CD4-positive, alpha-beta T cell treated with Interleukin-6 at 100 ng/mL for 8 hours (primary cell): ENCODE measurements at places on chromosomes 16 and 17.

DNA sequence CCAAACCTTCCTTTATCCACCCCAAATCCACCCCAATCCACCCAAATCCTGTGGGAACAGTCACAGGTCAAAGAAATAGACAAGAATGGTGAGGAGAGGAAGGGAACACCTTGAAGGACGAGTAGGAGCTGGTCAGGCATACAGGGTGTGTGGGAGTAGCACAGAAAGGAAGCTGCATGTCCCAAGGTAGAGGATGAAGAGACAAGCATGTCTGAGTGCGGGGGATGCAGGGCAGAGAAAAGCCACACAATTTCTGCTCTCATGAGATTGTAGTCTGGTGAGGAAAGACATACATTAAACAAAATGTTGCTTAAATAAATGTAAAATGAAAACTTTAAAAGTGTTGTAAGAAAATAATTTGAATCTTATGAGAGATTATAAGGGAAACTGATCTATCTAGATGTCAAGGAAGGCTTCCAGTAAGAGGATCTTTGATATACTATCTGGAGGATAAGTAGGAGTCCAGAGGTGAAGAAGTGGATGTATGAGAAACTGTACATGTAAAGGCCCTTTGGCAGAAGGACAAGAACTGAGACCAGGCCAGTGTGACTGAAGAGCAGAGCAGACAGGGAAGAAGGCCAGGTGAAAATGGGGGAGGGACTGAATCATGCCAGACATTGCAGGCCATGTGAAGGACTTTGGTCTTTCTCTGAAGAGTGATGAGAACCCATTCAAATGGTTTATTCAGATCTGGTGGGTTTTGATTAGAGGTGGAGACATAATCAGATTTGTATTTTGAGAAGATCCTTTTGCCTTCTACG, 18.6 kb downstream of the TMEM98 start:
- DNase-seq, result no peak

GRCh38 chr16:58492066-58492465, 7.9 kb upstream of the NDRG4 start:
- DNase-seq, result no peak

GRCh38 chr16:49346459-49346858, 27.1 kb upstream of the C16orf78 start:
- DNase-seq, result no peak

GRCh38 chr16:66740533-66740932, 10.9 kb downstream of the DYNC1LI2 start:
- no peak for DNase-seq

GRCh38 chr17:74779948-74780400, 3.8 kb upstream of the NAT9 start:
- peak; percentile 76 for DNase-seq

DNA sequence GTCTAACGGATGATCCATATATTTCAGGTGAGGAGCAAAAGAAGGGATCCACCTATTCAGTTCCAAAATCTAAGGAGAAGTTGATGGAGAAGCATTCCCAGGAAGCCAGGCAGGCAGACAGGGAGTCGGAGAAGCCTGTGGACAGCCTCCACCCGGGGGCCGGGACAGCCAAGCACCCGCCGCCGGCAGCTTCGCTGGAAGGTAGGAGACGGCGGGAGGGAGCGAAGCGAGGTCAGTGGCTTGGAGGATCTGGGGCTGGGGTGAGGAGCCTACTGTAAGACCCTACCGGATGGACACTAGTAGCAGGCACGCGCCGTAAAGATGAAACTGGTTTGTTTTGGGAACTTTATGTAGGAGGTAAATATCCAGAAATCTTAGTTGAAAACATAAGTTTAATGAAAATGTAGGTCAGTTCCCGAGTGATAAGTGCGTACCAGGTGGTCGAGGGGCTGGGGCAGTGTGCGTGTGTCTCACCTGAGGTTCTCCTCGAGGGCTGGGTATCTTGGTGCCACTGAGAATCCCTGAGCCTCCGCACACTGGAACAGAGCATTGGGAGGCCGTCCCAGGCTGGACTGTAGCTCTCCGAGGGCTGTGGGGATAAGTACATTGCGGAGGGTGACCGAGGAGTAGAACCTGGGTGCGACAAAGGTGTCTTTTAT, 714 bp downstream of the SPATA33 start:
- DNase-seq, result no peak

- peak; percentile 74 for DNase-seq
Observed at GRCh38 chr16:2500918-2501750, 12.6 kb upstream of the ATP6V0C start.

DNA sequence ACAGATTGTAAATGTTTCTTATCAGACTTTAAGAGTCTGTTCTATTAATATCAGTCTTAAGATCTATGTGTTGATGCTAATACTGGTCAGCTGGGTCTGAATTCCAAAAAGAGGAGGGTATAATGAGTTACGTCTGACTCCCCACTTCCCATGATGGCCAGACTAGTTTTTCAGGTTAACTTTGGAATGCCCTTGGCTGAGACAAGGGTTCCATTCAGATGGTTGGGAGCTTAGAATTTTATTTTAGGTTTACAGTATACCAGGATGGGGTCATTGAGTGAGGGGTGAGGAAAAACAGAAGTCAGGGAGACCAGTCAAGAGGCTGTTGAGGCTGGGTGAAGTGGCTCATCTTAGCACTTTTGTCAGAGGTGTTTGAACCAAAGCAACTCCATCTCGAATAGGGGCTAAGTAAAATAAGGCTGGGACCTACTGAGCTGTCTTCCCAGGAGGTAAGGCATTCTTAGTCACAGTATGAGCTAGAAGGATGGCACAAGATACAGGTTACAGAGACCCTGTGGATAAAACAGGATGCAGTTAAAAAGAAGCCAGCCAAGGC, 2.9 kb upstream of the TMEM231 start:
- no peak for DNase-seq

DNA sequence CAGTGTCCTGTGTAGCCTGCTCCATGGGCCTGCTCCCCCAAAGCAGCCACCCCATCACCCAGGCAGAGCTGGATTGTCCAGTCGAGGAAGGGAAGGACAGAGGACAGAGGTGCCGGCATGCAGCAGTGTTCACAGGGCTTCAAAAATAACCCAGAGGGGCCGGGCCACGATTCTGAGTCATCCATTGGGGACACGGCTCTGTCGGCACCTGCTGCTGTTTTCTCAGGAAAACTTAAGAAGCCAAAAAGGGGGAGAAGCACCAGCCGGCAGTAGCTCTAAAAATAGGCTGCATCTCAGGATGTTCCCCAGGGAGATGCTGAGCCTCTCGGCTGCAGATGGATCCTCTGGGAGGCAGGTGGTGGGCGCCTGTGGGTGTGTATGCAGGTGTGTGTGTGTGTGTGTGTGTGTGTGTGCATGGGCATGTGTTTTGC, 1.6 kb downstream of the CA7 start:
- DNase-seq, result no peak

- DNase-seq, result peak; percentile 56
Observed at GRCh38 chr17:40564195-40564882, 933 bp downstream of the CCR7 start.

GRCh38 chr17:6651919-6652452, 424 bp downstream of the C17orf100 start:
- DNase-seq, result peak; percentile 16

- no peak for DNase-seq
Observed at GRCh38 chr16:29204806-29205135, 201.7 kb downstream of the NPIPB11 start.

GRCh38 chr17:31595666-31596381, 204.3 kb downstream of the RAB11FIP4 start:
- DNase-seq, result no peak

- no peak for DNase-seq
Observed at GRCh38 chr16:77596261-77596660, 126.1 kb upstream of the NUDT7 start.
